Activated CD8-positive, alpha-beta memory T cell treated with anti-CD3 and anti-CD28 coated beads, Interleukin-2, amount 10 ng/mL, durations not matched to agents 7 days and 5 days (primary cell): ENCODE measurements at places on chromosomes 1 and 21. TPM values are rescaled to one million over a fixed set of nuclear protein-coding genes. Genes with fewer than 3 reads are reported as not detected.

Gene KCNK1
- total RNA-seq = 1.5 TPM

GRCh38 chr1:205262731-205263171, 35.0 kb downstream of the TMCC2 start:
- no peaks in the 10 kb centered on the region for H3K27me3 ChIP-seq
- H3K4me1 ChIP-seq = peaks cover 28% of the 10 kb centered on the region
- no peak for DNase-seq
- H3K36me3 ChIP-seq = no peaks in the 10 kb centered on the region

Gene MX1
- 544 TPM for total RNA-seq

GRCh38 chr1:27446496-27447020, 43.4 kb downstream of the WASF2 start:
- no peak for DNase-seq
- no peaks in the 10 kb centered on the region for H3K27me3 ChIP-seq
- H3K4me1 ChIP-seq = peaks cover 45% of the 10 kb centered on the region
- no peak overlapping the region for H3K27ac ChIP-seq
- H3K36me3 ChIP-seq = peaks cover 21% of the 10 kb centered on the region
- no peak overlapping the region for H3K4me3 ChIP-seq

Gene PTGFRN
- total RNA-seq = 4.6 TPM

DNA sequence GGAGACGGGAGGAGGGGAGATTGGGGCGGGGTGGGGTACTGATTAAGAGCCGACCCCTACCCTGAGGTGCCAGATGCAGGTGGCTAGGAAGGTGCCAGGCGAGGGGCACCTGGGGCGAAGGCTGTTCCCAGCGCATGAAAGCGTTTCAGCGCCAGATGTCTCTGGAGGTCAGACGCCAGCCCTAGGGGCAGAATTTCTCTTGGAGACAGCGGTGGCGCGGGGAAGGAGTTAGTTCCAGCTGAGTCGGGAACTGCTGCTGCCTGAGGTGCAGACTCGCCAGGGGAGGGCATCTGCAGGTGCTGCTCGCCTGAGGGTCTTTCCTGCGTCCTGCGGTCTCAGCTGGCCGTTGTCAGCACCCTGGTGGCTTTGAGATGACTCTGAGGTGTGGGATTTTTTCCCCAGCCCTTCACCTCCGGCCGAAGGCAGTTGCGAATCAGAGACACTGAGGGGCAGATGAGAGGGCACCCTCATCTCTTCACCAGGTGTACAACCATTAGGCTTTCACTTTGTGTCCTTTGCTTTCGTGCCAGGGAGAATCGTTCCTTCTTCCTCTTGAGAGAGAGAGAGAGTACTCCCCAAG, 539 bp downstream of the CGN start:
- peak; percentile 43 for DNase-seq
- H3K36me3 ChIP-seq = no peaks in the 10 kb centered on the region
- H3K4me3 ChIP-seq = peak overlapping the region; percentile 75
- peaks cover 8% of the 10 kb centered on the region for H3K27me3 ChIP-seq
- H3K4me1 ChIP-seq = peaks cover 22% of the 10 kb centered on the region

Gene AMY1A
- total RNA-seq = not detected

DNA sequence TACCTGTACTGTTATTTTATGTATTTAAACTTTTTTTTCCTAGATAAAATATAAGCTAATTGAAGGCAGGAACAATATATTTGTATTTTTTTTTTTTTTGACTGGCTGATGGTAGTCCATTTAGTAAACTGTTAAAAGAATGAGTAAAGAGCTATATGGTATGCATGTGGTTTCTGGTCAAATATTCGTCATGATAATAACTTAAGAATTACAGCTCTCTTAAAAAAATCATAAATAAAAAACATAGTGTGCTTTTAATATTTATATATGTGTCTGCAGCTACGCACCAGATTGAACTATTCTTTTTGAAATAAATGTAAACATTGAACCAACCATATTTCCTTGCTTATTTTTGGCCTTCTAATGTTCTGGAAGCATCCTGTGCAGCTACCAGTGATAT, 272.3 kb upstream of the C1orf105 start:
- H3K27me3 ChIP-seq = no peaks in the 10 kb centered on the region
- peaks cover 10% of the 10 kb centered on the region for H3K4me1 ChIP-seq
- peaks cover 8% of the 10 kb centered on the region for H3K36me3 ChIP-seq
- no peak overlapping the region for H3K27ac ChIP-seq
- no peak for DNase-seq

DNA sequence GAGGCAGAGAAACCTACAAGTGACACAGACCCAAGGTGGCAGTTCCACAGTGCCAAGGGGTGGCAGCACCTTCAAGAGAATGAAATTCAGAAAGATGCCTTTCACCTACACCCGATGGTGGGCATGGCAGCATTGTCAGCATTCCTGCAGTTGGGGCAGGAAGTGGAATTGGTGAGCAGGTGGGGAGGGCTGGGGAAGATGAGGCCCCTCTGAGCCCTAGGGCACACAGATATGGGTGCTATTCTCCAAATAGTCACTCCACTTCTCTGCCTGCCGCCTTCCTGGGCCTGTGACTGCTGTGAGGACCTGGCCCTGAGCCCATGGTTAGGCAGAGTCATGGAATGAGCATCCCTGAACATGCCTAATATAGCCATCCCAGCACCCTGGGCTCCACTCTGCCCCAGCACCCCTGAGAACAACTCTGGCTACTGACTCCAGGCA, 8.3 kb downstream of the SHISA4 start:
- no peak overlapping the region for H3K4me3 ChIP-seq
- peaks cover 12% of the 10 kb centered on the region for H3K4me1 ChIP-seq

Gene EPHA8
- not detected for total RNA-seq

DNA sequence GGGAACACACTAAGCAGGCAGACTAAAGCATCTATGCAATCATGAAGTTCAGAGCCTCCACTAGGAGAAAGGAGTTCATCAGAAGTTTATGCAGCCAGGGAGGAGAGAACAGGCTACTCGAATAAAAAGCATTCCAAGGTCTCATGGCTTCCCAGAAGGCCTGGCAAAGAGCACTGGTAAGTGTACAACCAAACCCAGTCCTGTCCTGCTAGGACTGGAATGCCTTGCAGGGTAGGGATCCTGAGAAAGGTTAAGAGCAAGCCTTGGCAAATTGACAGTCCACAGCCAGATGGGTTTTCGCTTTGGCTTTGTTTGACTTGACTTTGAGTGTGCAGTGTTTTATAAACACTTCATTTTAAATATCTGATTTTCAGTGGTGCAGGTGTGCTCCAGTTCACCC, 133.6 kb upstream of the ATP1B1 start:
- H3K4me3 ChIP-seq = no peak overlapping the region
- H3K4me1 ChIP-seq = no peaks in the 10 kb centered on the region
- no peak overlapping the region for H3K27ac ChIP-seq
